GM13976 (cell line): ENCODE measurements at places on chromosomes 4 and X.

DNA sequence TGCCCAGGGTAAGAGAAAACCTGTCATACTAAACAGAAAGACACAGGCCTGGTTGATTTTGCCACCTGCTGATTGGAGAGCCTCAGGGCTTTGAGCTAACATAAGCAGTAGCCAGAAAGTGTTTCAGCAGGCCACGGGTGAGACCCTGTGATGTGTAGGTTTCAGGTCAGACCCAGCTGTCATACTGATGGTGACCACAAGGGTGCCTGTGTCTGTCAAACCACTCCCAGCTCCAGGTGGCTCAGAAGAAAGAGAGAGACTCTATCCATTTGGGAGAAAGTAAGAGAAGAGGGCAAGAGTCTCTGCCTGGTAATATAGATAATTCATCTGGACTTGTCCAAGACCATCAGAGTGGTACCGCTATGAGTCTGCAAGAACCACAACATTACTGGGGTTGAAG lies 72.8 kb upstream of the NLRP2B start:
- no peak for DNase-seq

GRCh38 chr4:101205916-101206315 lies 141.4 kb downstream of the PPP3CA start:
- DNase-seq: peak; percentile 11

- no peak for DNase-seq
These were observed 46.9 kb upstream of the STIM2 start for GRCh38 chr4:26813698-26814097.

GRCh38 chr4:150744570-150744969 lies 162.6 kb downstream of the MAB21L2 start:
- no peak for DNase-seq

DNA sequence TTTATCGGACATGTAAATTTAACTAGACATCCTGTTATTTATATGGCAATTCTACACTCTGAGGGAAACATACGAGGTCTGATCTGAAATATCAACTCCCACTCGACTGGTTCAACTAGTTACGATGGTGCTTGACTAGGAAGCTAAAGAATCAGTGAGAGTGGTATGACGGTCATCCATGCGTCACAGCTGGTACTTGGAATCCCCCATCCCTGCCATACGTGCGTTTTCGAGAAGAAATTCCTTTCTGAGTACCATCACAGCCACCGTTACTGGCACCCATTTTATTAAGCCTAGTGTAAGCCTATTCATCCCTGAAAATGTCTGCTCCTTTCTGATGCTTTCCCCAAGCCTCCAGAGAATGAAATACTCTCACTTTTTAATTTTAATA lies 695 bp upstream of the PIGA start:
- DNase-seq: no peak

GRCh38 chr4:155208258-155209054 lies at the start of gene NPY2R:
NPY2R (plus strand) TSS chr4:155208636; CDS start chr4:155213940, 5,304 bp downstream.
- DNase-seq: no peak

DNA sequence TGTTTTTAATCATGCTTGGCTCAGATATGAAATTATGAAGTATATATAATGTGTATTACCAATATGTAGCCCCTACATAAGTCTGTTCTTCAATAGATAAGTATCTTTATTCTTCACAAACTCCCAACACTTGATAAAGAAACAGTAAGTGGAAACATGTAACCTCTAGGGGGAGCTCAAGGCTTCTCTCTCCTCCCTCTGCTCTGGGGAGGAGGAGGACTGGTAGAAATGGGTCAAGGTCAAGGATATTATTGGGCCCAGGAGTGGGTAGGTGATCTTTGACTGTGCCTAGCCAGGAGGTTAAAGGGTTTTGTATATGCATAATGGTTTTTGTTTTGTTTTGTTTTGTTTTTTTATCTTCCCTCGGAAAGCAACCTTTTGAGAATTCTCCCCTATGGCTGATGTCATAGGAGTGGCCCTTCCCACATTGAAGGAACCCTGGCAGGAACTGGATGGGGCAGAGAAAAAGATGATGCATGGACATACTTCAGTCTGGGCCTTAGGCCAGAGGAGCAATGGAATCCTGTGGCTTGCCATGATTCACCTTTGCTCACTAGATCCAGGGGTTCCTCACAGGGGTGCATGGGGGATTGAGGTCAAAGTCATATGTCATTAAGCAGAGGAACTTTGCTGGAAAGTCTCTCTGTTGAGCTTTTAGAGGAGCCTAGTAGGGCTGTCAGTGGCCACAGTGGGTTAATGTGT lies 460.3 kb downstream of the MID1IP1 start:
- peak; percentile 8 for DNase-seq

- DNase-seq: no peak
These were observed 5.4 kb upstream of the SLC39A8 start for GRCh38 chr4:102350634-102351033.

DNA sequence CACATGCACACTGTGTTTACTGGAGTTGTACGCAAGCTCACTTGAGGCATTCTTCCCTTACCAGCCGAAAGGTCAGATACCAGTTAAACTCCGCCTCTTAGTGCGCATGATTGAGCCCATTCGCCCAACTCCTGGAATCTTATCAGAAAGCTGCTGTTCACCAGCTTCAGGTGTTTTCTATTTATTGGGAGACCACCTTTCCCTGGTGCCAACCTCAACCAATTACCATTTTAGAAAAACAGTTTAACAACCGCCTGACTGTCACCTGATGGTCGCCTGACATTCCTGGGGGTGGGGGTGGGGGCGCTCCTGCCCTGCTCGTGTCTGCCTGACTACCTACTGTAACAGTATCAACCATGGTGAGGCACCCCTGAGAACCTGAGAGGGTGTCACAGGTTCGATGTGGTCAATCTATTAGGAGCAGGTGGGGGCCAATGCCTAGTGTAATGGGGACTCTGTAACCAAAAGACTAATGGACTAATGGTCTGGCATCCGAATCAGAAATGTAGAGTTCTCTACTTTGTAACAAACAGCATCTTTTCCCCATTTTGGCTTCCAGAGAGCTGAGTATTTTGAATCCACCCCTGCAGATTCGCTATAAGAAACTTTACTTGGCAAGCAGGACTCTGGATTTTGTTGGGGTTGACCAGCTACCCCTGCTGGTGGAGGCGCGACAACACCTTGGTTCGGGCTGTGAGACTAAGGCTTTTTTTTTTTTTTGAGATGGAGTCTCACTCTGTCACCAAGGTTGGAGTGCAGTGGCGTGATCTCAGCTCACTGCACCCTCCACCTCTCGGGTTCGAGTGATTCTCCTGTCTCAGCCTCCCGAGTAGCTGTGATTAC lies 58.2 kb upstream of the ZNF157 start:
- peak; percentile 60 for DNase-seq

DNA sequence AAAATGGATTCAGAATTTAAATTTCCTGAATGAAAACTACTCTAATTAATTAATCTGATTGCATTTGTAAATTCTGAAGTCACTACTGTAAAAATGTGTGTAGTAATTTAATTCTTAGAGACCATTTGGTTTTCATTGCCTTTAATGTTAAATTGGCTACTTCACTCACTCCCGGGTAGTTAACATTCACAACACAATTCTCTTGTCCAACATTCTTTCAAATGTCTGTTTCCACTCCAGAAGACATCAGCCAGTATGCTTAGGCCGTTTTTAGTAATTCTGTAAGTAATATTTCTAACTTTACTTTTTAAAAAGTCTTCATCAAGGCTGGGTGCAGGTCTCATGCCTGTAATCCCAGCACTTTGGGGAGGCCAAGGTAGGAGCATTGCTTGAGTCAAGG lies 21.3 kb upstream of the USP46 start:
- no peak for DNase-seq

DNA sequence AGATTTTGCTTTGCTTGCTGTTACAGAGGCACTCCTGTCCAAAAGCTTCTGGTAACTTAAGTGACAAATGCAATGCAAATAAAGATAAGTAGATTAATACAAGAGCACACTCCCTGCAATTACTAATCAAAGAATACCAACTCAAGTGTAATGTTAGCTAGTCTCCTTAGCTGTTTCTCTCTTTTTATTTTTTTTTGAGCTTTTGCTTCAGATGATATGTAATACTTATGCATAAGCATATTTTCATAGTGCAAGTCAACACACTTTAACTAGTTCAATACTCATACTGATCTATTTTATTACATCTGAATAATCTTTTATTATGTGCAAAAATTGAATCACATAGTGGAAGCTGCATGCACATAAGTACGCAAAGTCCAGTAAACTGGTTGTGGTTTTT lies 2.7 kb downstream of the SLC7A11 start:
- DNase-seq: no peak
